ENCODE measurements at places on chromosomes 16 and 17.
A peak's percentile ranks its signal among the peaks of the same experiment; 100 is the strongest.

GRCh38 chr17:35898283-35899070 lies 18.3 kb upstream of the CCL5 start:
- no peak for DNase-seq

GRCh38 chr16:53745753-53746266 lies 41.9 kb downstream of the FTO start:
- no peak for DNase-seq

DNA sequence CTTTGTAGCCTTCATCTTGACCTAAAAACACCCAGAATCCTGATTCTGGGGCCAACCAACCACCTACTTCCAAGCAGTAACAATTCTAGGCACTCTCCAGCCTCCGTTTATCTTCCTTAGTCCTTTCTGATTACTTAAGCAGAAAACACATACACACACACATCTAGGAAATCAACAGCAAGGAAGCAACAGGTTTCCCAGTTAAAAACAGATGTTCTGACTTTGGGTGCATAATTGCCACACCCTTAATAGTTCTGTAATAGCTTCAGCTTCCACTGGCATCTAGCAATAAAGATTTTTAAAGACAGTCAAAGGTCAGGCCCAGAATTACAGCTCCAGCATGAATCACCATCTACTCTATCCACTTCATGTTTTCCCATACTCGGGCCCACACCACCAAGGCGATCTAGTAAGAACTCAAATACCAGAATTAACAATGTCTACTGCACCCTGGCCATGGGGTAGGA lies 2.6 kb downstream of the ARHGAP17 start:
- no peak for DNase-seq

DNA sequence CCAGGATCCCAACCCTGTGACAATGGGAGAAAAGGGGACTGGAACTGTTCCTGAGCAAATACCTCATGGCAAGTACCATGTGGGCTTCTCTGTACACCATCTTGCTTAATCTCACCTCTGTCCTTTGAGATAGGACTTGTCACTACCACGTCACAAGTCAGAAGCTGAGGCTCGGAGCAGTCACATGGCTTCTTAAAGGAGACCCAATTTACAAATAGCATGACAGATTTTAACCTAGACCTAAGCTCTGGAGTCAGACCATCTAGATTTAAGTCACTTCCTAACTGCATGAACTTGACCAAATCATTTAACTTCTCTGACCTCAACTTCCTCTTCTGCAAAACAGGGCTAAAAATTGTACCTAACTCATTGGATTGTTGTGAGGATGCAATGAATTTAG lies 36.0 kb upstream of the CCL1 start:
- DNase-seq = no peak

DNA sequence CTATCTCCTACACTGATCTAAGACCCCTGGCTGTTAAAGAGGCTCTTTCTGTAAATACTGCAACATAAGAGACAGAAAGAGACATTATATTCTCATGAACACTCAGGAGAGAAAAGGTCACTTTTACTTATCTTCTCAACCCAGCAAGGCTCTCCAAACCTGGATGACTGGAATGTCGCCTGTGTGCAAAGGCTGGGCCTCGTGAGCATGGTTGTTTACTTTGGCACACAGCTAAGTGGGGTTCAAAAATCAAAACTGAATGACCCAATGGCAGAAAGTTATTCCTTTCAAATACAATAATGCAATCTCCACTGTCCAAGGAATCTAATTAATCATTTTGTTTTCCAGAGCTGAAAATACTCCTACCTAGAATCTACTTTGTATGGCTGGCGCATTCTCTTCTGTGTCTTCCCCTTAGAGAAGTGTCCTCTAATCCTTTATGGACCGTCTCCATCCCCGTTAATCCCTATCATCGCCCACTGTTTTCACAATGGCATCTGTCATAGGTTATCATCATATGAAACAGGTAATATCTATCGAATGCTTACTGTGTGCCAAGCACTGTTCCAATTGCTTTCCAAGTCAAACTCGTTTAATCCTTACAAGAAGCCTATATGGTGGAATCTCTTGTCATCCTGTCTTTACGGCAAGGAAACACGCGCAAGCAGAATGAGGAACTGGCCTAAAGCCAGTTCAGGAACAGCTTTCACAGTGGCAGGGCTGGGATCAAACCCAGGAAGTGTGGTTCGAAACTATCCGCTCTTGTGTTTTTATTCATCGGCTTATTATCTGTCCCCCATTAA lies 1.3 kb downstream of the SLX4 start:
- DNase-seq = no peak

GRCh38 chr17:78645421-78646295 lies 68.5 kb upstream of the DNAH17 start:
- peak; percentile 88 for DNase-seq

- no peak for DNase-seq
Observed at GRCh38 chr17:17928398-17929287, 43.6 kb downstream of the TOM1L2 start.

GRCh38 chr16:9134739-9135138 lies 43.3 kb downstream of the HAPSTR1 start:
- DNase-seq = peak; percentile 69

- DNase-seq = no peak
Observed at GRCh38 chr17:62616993-62617893, 10.2 kb upstream of the MRC2 start.

DNA sequence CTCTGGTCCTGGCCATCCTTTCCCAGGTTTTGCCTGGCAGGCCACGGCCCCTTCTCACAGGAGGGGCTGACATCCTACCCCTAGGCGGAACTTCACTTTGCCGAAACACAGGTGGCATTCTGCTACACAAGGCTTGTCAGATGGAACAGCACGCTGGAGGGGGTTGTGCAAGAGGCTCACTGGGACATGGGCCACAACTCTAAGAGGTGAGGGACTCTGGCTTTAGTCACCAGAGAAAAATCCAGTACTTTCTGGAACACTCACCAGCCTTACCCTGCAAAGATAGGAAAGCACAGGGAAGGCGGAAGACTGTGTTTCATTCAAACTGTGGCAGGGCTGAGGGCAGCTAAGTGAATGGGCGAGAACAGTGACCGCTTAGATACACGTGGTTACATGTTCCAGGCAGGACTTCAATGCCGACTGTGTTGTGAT lies 18.3 kb downstream of the CDC42EP4 start:
- no peak for DNase-seq

- peak; percentile 65 for DNase-seq
Observed at GRCh38 chr16:86566601-86566965, at the start of gene FOXC2. FOXC2 (plus strand) TSS chr16:86566829; CDS start chr16:86567336, 507 bp downstream.

GRCh38 chr16:61432421-61432820 lies 603.8 kb downstream of the CDH8 start:
- no peak for DNase-seq

GRCh38 chr16:50816901-50817555 lies 75.1 kb downstream of the CYLD start:
- no peak for DNase-seq

GRCh38 chr17:38350035-38350434 lies 1.6 kb upstream of the SOCS7 start:
- no peak for DNase-seq

GRCh38 chr16:68273896-68274295 lies 9.6 kb downstream of the SLC7A6 start:
- DNase-seq = no peak

- DNase-seq = no peak
Observed at GRCh38 chr17:8038954-8039610, at the start of gene ALOX15B. ALOX15B (plus strand) TSS chr17:8039059; CDS start chr17:8039156, 97 bp downstream.

- no peak for DNase-seq
Observed at GRCh38 chr16:10180042-10180770, 2.0 kb downstream of the GRIN2A start.

DNA sequence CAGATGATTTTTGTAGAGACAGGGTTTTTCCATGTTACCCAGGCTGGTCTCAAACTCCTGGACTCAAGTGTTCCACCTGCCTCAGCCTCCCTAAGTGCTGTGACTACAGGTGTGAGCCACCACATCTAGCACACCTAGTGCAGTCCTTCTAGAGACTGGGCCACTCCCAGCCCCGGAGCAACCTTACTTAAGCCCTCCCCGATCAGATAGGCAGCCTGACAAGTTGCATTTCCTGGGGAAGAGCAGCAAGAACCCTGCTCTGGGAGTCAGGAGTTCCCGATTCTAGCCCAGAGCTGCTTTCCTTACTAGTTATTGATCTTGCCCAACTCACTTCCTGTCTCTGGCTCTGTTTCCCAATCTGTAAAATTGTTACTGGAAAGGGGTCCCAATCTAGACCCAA lies 7.0 kb upstream of the NAGLU start:
- DNase-seq = no peak

GRCh38 chr17:2366747-2367494 lies 29.6 kb downstream of the SGSM2 start:
- no peak for DNase-seq

- DNase-seq = no peak
Observed at GRCh38 chr16:83762141-83762991, 45.4 kb upstream of the HSBP1 start.

DNA sequence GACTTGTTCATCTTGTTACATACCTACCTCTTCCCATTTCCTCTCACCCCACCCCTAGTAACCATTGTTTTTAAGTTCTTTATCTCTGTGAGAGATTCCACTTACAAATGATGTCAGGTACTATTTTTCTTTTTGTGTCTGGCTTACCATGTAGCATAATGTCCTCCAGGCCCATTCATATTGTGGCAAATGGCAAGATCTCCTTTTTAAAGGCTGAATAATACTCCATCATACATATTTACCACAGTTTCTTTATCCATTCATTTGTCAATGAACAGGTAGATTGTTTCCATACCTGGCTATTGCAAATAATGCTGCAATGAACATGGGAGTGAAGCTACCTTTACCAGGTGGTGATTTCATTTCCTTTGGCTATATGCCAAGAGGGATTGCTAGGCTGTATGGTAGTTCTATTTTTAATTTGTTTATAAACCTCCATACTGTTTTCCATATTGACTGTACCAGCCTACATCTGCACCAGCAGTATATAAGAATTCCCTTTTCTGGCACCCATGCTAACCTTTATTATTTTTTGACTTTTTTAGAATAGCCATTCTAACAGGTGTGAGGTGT lies 53.9 kb downstream of the NSRP1 start:
- DNase-seq = no peak

- DNase-seq = no peak
Observed at GRCh38 chr16:88779406-88780141, 5.4 kb downstream of the PIEZO1 start.

- no peak for DNase-seq
Observed at GRCh38 chr17:57384219-57384618, 127.9 kb downstream of the MSI2 start.

DNA sequence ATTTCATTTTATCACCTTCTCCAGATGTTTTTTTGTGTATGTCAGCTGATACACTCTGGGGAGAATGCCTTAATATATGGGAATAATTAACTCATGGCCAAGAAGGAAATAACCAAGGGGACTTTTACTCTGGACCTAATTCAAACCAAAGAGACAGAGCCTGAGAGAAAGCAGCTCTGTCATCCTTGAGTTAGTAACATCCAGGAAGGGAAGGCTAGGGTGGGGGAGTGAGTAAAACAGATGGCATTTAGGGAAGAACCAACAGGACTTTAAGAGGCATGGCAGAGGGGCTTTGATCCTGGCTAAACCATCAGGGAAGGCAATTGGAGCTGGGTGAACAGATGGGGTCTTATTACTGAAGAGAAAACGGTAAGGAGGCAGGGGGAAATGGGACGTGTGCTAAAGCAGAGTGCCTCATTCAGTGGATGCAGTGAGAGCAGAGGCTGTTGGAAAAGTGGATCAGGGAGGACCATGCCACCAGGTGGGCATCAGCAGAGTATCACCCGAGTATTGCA lies 2.5 kb upstream of the SMPD3 start:
- no peak for DNase-seq

GRCh38 chr17:50588391-50589049 lies 28.0 kb downstream of the CACNA1G start:
- no peak for DNase-seq

DNA sequence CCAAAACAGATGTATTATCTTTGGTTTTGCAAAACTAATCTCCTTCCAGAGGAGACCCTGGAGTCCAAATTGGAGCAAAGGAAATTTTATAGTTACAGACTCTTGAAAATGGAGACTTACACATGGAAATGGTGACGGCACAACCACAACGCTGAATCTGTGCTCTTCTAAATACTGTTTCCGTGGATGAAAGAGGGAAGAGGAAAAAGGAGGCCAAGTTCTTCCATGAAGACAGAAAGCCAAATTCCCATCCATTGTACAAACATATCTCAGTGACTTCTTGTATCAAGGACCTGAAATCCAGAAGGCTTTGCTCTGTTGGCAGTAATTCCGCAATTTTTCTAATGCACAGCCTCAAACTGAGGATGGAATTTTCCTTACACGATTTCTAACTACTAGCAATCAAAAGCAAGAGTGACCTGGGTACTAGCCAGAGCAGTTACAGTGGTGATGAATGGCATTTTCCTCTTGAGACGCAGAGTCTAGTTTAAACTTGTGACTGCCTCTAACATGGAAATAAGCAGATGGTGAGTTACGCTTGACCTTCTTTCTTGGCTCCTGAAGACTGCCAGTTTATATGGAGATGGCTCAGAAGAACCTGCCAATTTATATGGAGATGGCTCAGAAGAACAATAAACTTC lies 38.5 kb downstream of the VPS53 start:
- DNase-seq = no peak

- no peak for DNase-seq
Observed at GRCh38 chr17:72578817-72579470, 458.1 kb downstream of the SOX9 start.

DNA sequence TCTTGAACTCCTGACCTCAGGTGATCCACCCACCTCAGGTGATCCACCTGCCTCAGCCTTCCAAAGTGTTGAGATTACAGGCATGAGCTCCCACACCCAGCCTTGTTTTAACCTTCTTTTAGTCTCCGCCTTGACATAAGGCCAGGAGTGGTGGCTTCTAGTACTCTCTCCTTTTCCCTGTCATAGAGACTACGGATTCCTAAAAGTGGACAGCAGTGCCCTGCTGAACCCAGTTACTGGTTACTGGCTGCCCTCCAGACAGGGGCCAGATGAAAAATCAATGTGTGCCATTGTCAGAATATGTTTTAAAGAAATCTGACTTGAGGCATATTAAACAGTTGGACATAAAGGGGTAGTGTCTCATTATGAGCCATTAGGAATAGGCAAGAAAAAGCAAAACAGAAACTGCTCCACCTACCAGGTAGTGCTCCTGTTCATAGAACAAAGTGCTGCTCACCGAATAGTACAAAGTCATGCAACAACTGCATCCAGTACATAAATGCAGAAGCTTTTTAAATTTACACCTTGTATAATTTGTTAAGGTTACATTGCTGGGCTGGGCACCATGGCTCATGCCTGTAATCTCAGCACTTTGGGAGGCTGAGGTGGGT lies 32.1 kb downstream of the TRIM25 start:
- DNase-seq = no peak

DNA sequence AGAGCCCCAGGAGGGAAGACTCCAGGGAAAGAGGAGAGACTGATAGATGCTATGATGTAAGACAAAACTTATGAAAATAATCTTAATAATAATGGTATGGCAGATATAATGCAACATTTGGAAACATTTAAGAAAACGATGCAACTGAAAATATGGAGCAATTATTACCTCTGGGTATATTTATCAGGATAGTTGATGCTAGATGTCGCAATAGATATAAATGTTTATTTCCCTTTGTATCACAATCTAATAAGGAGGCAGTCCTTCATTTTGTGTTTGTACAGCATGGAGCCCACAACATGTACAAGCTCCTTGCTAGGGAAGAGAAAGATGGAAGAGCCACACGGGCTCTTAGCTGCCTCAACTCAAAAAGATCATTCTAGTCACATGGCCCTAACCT lies 101.1 kb upstream of the TMEM132E start:
- DNase-seq = no peak

GRCh38 chr16:47316442-47317015 lies 144.3 kb downstream of the ITFG1 start:
- no peak for DNase-seq
